Thoracic aorta (tissue), 2 donors: ENCODE measurements at places on chromosomes 16 and 17. TPM values are rescaled to one million over a fixed set of nuclear protein-coding genes. Genes with fewer than 3 reads are reported as not detected.

GRCh38 chr16:22670551-22671041 lies 143.4 kb upstream of the HS3ST2 start:
- no peaks in the 10 kb centered on the region for H3K36me3 ChIP-seq
- no peak overlapping the region for H3K27ac ChIP-seq
- H3K4me3 ChIP-seq, result peak overlapping the region; percentile 3
- no peak for DNase-seq
- H3K4me1 ChIP-seq, result no peaks in the 10 kb centered on the region
- no peaks in the 10 kb centered on the region for H3K27me3 ChIP-seq

DNA sequence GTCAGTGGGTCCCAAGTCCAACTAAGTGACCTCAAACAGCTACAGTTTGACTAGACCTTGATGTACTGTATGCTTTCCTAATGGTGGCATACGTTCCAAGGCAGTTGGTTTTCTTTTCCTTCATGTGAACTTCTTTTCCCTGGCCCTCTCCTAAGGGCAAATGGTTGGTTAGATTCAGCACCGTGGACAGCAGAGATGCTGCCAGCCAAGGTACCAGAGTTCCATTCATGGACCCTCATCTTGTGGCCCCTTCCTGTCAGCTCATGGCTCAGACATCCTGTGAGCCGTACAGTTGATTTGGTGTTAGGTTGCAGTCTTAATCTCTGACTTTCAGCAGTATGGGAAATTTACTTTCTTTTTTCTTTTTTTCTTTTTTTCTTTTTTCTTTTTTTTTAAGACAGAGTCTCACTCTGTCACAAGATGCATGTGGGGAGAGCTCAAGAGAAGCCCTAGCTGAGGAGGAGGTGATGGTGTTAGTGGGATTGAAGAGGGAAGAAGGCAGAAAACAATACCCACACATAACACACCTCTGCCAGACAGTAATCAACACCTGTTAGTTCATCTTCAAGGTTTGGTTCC lies 122.4 kb downstream of the USP31 start:
- no peak overlapping the region for H3K27ac ChIP-seq
- H3K4me1 ChIP-seq, result no peaks in the 10 kb centered on the region
- DNase-seq, result no peak
- no peaks in the 10 kb centered on the region for H3K27me3 ChIP-seq

The ANKS4B gene
- not detected for total RNA-seq

- no peak overlapping the region for H3K27ac ChIP-seq
- no peaks in the 10 kb centered on the region for H3K4me1 ChIP-seq
- H3K36me3 ChIP-seq, result peaks cover 9% of the 10 kb centered on the region
These were observed 1.1 kb downstream of the C17orf107 start for GRCh38 chr17:4900231-4901107.

GRCh38 chr17:61487161-61487988 lies 35.2 kb downstream of the TBX4 start:
- peaks cover 3% of the 10 kb centered on the region for H3K4me1 ChIP-seq
- no peaks in the 10 kb centered on the region for H3K36me3 ChIP-seq
- no peak for DNase-seq
- no peak overlapping the region for H3K4me3 ChIP-seq

GRCh38 chr17:79857095-79857494 lies 17.9 kb upstream of the CBX4 start:
- H3K36me3 ChIP-seq, result no peaks in the 10 kb centered on the region
- H3K4me1 ChIP-seq, result no peaks in the 10 kb centered on the region

The UBFD1 gene
- total RNA-seq, result 56.0 TPM

The PLLP gene
- 8.6 TPM for total RNA-seq

DNA sequence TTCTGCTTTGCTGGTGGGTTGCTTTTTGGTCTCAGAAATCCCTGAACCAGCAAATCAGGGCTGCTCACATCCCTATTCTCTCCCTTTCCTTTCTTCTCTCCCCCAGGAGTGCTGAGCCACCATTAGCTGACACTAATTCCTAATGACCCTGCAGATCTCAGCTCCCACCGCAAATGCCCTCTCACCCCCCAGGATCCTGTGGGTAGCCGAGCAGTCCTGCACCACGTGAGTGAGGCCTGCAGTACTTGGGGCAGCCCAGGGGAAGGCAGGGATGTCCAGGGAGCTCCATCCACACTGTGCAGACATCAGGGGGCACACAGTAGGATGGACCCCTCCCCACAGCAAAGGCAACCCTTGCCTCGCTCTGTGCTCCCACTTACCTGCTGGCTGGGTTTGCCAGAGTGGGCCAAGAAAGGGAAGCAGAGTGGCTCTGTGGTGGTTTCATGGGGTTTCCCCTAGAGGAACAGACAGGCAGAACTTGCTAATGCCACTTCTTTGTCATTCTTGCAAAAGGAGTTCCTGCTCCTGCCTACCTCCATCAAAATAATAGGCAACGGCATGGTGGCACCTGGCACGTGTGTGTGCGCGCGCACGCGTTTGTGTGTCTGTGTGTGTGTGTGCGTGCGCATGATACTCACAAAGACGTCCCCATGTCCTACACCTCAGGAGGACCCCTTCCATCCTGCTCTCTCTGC lies 135.6 kb downstream of the GAS7 start:
- H3K27me3 ChIP-seq, result no peaks in the 10 kb centered on the region
- DNase-seq, result no peak
- H3K4me3 ChIP-seq, result no peak overlapping the region
- H3K27ac ChIP-seq, result no peak overlapping the region
- H3K4me1 ChIP-seq, result no peaks in the 10 kb centered on the region

GRCh38 chr16:56534847-56535383 lies 15.1 kb upstream of the BBS2 start:
- no peak for DNase-seq
- H3K27ac ChIP-seq, result no peak overlapping the region
- no peaks in the 10 kb centered on the region for H3K27me3 ChIP-seq
- no peaks in the 10 kb centered on the region for H3K4me1 ChIP-seq
- no peaks in the 10 kb centered on the region for H3K36me3 ChIP-seq

The ACD gene
- total RNA-seq, result 20.4 TPM

DNA sequence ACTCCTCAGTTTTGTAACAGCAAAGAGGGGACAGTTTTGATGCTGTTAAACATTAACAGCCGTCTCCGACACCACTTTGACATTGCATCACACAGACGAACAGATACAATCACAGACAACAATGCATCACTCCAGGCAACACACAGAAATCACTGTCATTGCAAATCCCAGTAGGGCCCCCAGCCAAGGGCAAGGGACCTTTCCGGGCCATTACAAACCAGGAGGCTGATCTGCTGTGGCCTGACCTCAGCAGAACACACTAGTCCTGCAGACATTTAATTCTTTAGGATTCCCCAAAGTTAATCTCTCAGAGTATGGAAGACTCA lies 136.2 kb upstream of the RCVRN start:
- no peak for DNase-seq
- no peaks in the 10 kb centered on the region for H3K4me1 ChIP-seq
- no peak overlapping the region for H3K27ac ChIP-seq

- no peak for DNase-seq
- H3K27ac ChIP-seq, result no peak overlapping the region
- no peak overlapping the region for H3K4me3 ChIP-seq
- peaks cover 6% of the 10 kb centered on the region for H3K4me1 ChIP-seq
These were observed 26.9 kb downstream of the TNS4 start for GRCh38 chr17:40474419-40475002.

The ATAD5 gene
- total RNA-seq, result 1.3 TPM

GRCh38 chr16:89453501-89454321 lies 36.6 kb downstream of the ANKRD11 start:
- peaks cover 63% of the 10 kb centered on the region for H3K4me1 ChIP-seq
- no peak for DNase-seq
- H3K4me3 ChIP-seq, result no peak overlapping the region
- no peak overlapping the region for H3K27ac ChIP-seq
- no peaks in the 10 kb centered on the region for H3K36me3 ChIP-seq
- no peaks in the 10 kb centered on the region for H3K27me3 ChIP-seq

DNA sequence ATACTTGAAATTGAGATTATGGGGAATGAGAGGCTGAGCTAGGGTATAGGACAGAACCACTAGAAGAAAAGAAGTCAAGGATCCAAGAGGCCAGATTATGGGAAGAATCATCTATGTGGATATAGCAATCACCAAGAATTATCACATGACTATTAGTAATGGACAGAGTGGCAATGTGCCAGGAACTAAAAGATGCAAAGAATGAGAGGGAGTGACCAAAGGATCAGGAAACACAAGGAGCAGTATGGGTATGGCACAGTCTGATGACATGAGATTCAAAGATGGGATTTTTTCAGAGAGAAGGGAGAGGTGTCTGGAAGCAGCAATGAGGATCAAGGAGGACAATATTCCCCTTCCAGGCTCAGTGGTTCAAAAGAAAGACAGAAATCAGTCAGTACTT lies 212.2 kb downstream of the AATF start:
- H3K36me3 ChIP-seq, result peaks cover 7% of the 10 kb centered on the region
- no peak overlapping the region for H3K4me3 ChIP-seq
- H3K27ac ChIP-seq, result no peak overlapping the region
- no peaks in the 10 kb centered on the region for H3K4me1 ChIP-seq
- DNase-seq, result no peak
- no peaks in the 10 kb centered on the region for H3K27me3 ChIP-seq

DNA sequence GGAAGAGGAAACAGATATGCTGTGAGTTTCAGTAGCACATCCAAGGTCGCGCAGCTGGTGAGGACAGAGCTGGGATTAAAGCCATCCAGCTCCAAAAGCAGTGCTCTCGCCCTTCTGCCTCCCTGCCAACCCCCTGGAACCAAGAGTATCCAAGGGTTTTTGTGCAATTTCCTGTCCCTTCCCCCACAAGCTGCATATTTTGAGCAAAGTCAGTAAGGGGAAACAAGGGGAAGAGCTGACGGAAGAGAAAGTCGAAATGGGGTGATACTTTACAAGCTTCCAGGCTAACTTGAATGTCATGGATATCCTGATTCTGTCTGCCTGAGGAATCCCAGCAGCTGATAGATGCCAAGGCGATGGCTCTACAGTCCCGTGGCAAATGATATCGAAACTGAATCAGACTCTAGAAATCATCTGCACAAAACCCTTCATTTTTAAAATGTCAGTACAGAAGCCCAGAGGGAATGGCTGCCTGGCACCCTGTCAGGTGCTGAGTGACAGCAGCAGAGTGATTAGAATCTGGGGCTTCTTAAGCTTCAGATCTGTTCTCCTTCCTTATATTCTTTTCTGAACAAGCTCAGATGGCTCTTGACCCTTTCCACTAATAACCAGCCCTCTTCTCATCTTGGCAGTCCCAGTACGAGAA lies 42.9 kb upstream of the TEKT3 start:
- H3K36me3 ChIP-seq, result no peaks in the 10 kb centered on the region
- DNase-seq, result no peak
- H3K4me3 ChIP-seq, result peak overlapping the region; percentile 65
- no peaks in the 10 kb centered on the region for H3K27me3 ChIP-seq
- H3K4me1 ChIP-seq, result peaks cover 16% of the 10 kb centered on the region

The KRT9 gene
- not detected for total RNA-seq

DNA sequence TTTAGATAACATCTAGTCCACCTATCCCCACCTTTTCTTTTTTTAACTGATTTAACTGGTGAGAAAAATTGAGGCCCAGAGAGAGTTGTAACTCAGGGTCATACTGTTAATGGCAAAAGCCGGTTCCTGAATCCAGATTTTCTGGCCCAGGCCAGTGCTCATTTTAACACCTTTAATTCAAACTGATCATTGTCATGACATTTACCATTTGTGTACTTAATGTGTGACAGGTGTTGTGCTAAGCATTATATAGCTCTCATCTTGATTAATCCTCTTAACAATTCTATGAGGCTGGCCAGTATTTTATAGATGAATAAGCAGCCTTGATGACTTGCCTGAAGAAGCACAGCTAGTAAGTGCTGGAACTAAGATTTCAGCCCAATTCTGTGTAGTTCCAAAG lies 14.4 kb downstream of the RHOT1 start:
- no peaks in the 10 kb centered on the region for H3K27me3 ChIP-seq
- peaks cover 14% of the 10 kb centered on the region for H3K36me3 ChIP-seq
- H3K4me1 ChIP-seq, result peaks cover 15% of the 10 kb centered on the region
- no peak overlapping the region for H3K27ac ChIP-seq

DNA sequence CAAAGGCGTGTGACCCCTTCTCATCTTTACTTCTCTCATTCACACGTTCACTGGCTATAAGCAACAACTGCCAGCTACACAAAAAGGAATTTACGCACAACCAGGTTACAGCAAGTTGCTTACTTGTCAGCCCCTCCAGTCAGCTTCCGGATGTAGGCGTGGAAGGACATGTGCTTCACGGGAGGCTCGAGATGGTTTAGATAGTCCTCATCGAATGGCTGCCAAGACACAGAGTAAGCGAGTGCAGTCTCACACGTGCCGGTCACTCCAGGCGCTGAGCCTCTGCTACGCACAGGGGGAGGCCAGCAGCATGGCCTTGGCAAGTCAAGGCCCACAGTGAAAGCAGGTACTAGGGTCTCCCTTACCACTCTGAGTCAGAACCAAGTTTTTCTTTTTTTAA lies 28.3 kb downstream of the NPLOC4 start:
- no peaks in the 10 kb centered on the region for H3K27me3 ChIP-seq
- no peak overlapping the region for H3K27ac ChIP-seq
- DNase-seq, result no peak
- H3K4me3 ChIP-seq, result no peak overlapping the region
- H3K36me3 ChIP-seq, result peaks cover 64% of the 10 kb centered on the region

The ZNF286A gene
- total RNA-seq, result 7.6 TPM

The ABCA6 gene
- 43.3 TPM for total RNA-seq

DNA sequence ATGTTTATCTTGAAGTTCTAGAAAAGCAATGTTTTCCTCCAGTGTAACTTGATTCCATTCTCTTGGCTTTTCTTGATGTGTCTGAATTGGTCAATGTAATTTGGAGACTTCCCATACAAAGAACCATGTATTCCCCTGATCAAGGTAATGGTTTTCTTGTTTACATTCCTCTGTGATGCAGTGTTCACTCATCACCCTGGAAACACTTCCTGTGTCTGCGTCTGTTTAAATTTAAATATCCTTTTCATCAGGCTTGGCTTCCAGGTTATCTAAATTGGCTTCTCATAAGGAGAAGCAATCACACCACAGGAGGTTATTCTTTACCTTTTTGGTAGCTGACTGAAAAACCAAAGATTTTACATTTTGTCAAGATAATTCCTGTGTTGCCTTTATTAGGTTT lies 237.3 kb upstream of the WSCD1 start:
- no peak overlapping the region for H3K27ac ChIP-seq
- H3K36me3 ChIP-seq, result no peaks in the 10 kb centered on the region
- H3K4me3 ChIP-seq, result no peak overlapping the region

- no peaks in the 10 kb centered on the region for H3K36me3 ChIP-seq
- no peaks in the 10 kb centered on the region for H3K27me3 ChIP-seq
- no peak overlapping the region for H3K27ac ChIP-seq
- DNase-seq, result no peak
These were observed 23.0 kb downstream of the KCNJ16 start for GRCh38 chr17:70098030-70098429.
